ENCODE measurements at places on chromosomes 13 and 19. TPM values are rescaled to one million over a fixed set of nuclear protein-coding genes. Genes with fewer than 3 reads are reported as not detected.

GRCh38 chr19:28394725-28395124 is 818.2 kb downstream of the UQCRFS1 start:
- peak; percentile 38 for DNase-seq

DNA sequence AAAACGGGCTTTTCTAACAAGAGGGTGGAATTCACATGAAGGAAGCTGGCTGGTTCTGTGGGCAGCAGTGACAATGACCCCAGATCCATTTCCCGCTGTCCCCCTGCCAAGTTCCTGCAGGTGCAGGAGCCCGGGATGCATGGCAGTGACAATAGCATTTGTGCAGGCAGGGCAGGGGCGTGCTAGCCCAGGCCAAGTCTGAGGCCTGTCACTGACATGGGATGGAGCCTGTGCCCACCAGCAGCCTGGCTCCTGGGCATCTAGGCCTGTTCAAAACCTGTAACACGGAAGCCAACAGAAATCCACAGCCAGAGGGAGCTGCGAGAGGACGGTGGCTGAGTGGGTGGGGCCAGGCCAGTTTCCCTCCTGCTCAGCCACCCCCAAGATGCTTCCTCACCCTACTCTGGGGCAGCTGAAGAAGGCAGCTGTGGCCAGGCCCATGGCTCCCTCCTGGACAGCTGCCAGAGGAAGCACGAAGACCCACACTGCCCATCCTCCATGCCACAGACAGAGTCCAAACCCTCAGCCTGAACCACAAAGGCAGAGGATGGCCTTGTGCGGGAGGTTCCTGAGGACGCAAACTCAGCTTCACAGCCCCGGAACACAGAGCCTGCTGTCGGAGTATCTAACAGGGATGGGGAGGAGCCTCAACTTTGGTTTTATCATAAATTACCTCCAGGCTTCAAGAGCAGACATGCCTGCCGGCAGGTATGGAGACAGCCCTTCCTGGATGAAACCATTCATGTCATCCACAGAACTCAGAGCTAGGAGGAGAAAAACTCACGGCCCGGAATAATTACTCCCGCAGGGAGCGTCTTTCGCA is 74.0 kb downstream of the CEBPG start:
- DNase-seq: no peak

DNA sequence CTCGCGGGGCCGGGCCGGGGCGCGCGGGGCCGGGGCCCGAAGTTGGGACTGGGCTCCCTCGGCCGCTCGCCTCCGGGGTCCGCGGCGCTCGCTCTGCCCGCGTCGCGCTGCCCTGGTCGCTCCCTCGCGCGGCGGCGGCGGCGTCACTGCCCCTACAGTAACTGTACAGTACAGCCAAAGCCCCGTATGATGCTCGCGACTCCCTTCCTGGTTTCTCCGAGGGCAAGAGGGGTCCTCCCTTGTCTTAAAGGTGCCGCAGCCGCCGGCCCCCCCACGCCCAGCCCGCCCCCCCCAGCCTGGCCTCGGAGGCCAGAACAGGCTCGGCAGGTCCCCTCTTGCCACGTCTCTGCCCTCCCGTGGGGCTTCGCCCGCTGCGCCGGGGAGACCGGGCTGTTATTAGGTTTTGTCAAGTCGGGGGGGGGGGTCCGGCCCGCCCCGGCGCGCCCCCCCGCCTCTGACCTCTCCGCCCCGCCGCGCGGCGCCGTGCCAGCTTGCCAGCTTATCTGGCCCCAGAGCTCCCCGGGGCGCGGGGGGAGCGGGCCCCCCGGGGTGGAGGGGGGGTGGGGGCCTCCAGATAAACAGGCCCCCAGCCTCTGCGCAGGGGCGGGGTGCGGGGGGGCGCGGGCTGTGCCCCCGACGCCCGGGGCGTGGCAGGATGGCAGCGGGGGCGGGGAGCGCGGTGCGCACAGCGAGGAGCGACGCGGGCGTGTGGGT is at the start of gene ZBTB7A:
ZBTB7A (minus strand) TSS at position 218 of the 714 bp plus-strand sequence. CDS start 11,667 bp downstream, outside the sequence.
- DNase-seq: no peak

DNA sequence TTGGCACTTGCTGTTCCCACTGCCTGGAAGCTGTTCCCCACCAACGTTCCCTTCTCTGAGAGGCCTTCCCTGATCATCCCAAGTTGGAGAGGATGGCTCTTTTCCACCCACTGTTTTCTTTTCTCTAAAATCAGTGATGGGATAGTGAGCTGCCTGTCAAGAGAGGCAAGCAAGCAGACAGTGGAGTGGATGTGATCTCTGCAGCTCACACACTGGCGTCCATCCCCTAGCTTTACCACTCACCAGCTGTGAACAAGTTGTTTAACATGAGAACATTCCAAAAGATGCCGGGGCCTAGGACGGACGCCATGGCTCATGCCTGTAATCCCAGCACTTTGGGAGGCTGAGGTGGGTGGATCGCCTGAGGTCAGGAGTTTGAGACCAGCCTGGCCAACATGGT is 28.0 kb upstream of the SEMA6B start:
- DNase-seq: no peak

Gene RPL28
- 1,845 TPM for total RNA-seq

DNA sequence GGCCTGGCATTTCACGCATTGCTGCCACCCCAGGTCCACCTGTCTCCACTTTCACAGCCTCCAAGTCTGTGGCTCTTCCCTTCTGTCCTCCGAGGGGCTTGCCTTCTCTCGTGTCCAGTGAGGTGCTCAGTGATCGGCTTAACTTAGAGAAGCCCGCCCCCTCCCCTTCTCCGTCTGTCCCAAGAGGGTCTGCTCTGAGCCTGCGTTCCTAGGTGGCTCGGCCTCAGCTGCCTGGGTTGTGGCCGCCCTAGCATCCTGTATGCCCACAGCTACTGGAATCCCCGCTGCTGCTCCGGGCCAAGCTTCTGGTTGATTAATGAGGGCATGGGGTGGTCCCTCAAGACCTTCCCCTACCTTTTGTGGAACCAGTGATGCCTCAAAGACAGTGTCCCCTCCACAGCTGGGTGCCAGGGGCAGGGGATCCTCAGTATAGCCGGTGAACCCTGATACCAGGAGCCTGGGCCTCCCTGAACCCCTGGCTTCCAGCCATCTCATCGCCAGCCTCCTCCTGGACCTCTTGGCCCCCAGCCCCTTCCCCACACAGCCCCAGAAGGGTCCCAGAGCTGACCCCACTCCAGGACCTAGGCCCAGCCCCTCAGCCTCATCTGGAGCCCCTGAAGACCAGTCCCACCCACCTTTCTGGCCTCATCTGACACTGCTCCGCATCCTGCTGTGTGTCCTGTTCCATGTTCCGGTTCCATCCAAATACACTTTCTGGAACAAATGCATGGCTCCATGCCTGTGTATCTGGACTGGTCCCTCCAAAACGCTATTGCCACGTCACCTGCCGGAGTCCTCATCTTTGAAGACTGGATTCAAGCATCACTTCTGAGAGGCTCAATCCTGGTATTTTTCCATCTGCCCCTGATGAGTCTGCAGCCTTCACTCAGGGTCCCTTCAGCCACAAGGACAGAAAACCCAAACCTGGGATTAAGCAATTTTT is 10.7 kb upstream of the DHDH start:
- DNase-seq: no peak

DNA sequence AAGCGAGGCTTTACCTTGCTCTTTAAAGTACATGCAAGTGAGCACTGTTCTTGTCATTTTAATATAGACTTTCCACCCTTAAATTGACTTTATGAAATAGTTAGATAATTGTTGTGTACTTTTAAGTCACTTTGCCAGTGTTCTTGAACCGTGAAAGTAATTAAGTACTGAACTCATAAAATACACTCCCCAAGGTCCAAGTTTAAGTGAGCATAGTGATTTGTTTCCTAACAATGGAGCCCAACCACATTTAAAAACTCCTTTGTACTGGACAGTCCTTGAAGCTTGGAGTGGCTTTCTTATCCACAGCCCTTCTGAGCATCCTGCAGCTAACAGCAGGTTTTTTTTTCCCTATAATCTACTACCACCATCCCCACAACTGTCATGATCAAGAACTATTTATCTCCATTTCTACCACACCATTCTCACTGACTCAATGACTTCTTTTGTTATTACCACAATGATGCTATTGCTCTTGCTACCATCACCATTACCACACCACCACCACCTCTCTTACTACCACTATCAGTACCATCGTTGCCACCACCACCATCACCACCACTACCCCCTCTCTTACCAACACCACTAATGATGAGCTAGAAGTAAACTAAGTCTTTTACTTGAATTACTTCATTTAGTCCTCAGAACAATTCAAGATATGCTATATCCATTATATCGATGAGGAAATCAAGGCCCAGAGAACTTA is 452.6 kb downstream of the DIAPH3 start:
- no peak for DNase-seq

Data from osteocyte (in vitro differentiated cells).